Type B pancreatic cell (in vitro differentiated cells): ENCODE measurements at places on chromosomes 13 and 19.

DNA sequence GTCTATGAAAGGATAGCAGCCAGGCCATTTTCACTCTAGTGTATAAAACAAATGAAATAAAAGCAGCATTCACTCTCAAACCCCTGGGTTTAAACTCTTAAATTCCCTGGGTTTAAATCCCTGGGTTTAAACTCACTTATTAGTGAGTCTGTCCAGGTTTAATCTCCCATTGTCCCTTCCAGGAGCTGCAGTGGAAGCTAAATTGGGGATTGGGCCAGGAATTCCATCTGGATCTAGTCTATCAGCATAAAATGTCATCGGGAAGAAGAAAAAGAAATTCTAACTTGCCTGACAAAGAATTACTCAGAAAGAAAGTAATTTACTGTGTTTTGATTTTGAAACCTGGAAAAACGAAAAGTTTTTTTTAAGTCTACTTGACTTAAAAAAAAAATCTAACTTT is 54.8 kb downstream of the FRY start:
- DNase-seq: no peak

- DNase-seq: no peak
These were observed 11.9 kb upstream of the PRKD2 start for GRCh38 chr19:46728693-46729339.

- no peak for DNase-seq
These were observed 56.2 kb downstream of the GPC5 start for GRCh38 chr13:91454666-91455065.

GRCh38 chr19:39430675-39431593 is 4.8 kb downstream of the RPS16 start:
- DNase-seq: no peak

- no peak for DNase-seq
These were observed 193.2 kb upstream of the RFC3 start for GRCh38 chr13:33624740-33625139.

- no peak for DNase-seq
These were observed 117.7 kb upstream of the ABCC4 start for GRCh38 chr13:95418946-95419345.

DNA sequence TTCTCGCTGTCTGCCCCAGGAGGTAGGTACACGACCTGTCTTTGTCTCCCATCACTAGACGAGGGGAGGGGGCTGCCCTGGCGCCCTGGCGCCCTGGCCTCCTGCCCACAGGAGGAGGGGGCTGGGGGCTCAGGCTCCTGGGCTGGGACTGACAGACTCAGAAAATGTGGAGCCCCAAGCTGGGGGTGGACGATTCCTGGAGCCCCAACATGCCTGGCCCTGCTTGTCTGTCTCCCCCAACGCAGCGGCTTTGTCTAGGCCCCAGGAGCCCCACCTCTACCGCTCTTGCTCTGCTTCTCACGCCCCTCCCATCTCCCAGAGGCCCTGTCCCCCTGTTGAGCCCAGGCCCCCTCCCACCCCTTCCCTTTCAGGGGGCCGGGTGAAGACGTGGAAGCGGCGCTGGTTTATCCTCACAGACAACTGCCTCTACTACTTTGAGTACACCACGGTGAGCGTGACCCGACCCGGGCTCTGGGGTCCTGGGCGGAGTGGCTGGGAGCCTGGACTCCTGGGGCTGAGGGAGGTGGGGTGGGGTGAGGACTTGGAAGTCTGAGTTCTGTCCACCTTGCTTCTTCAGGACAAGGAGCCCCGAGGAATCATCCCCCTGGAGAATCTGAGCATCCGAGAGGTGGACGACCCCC is 8.6 kb downstream of the CYTH2 start:
- no peak for DNase-seq

- DNase-seq: no peak
These were observed 6.4 kb upstream of the PDE4C start for GRCh38 chr19:18232540-18233223.
